ENCODE measurements at places on chromosomes 7 and 10.
A peak's percentile ranks its signal among the peaks of the same experiment; 100 is the strongest.

DNA sequence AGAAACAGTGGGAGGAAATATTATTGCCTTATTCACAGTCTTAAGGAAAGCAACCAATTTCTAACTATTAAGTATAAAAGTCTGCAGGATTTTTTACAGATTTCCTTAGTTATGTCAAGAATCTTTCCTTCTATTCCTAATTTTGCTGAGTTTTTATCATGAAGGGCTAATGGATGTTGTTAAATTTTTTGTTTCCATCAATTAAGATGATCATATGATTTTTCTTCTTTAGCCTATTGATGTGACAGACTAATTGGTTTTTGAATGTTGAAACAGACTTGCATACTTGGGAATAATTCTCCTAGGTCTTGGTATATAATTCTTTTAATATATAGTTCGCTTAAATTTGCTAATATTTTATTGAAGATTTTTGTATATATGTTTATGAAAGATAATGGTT, 569.1 kb upstream of the KCND2 start:
- DNase-seq: no peak

- DNase-seq: no peak
Measured at GRCh38 chr10:62594093-62594520, 210.4 kb upstream of the ADO start.

- DNase-seq: no peak
Measured at GRCh38 chr10:118116715-118117449, 70.1 kb upstream of the RAB11FIP2 start.

GRCh38 chr7:111175908-111176441, 85.0 kb downstream of the LRRN3 start:
- DNase-seq: no peak

- no peak for DNase-seq
Measured at GRCh38 chr10:69600761-69601330, 27.6 kb upstream of the NEUROG3 start.

DNA sequence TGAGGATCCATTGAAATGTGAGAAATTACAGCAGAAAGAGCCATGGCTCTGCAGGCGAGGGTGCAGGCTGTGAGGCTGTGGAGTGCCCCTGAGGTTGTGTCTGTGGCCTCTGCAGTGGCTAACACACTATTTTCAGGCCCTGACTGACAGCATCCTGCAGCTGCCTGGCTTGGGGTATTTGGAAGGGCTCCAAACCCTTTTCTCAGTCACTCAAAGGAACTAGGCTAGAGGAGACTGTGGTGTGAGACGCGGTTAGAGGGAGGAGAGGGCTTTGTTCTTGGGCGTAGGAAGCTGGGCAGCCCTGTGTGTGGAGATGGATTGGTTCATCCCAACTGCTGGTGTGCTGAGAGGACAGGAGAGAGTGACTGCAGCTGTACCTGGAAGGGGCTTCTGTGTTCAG, 134.9 kb downstream of the RAMP3 start:
- no peak for DNase-seq

- DNase-seq: no peak
Measured at GRCh38 chr10:43256531-43257346, 10.1 kb downstream of the RASGEF1A start.

- DNase-seq: peak; percentile 8
Measured at GRCh38 chr7:112495810-112496462, 15.1 kb downstream of the LSMEM1 start.

GRCh38 chr10:93715345-93715744, 13.0 kb upstream of the FRA10AC1 start:
- no peak for DNase-seq

DNA sequence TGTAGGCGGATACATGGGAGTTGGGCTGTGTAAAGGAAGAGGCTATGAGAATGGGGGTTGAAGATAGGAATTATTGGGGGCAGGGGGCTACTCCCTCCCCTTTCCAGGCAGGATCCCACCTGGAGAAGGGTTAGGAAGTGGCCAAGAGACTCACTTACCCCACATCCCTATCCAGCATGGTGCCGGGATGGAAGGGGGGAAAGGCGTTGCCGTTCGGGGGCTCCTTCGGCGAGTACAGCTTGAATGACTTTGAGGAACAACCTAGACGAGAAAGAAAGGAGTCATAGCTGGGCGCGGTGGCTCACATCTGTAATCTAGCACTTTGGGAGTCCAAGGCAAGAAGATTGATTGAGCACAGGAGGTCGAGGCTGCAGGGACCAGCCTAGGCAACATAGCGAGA, 8.9 kb downstream of the LDB1 start:
- DNase-seq: no peak

DNA sequence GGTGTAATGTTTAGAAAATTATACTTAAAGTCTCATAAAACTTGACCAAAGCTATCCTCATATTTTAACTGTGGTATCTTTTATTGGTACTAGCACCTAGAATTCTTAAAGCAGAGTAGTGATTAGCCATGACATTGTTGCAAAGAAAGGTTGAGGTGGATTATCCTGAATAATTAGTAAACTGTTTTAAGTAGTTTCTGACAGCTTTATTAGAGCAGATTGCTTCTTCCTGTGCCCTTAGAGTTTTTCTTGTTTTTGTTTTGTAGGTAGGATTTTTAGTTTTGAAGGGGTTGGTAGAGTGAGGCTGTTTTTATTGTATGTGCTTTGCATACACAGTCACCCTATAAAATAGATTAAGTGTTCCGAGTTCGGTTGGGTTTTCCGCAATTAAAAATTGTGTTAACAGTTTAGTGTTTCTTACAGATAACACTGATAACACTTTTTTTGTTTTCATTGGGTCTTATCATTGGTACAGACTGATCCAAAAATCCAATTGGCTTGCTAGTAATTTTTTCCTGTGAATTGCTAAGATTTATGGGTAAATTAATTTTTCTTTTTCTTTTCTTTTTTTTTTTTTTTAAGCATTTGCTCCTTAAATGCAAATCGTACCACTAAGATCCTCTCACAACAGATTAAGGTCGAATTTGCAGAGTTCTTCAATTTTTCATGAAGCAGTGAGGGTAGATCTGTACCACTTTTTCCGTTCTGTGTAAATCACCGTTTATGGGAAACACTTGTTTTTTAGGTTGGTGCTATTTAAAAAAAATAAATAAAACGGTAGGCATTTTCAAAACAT, 2.1 kb upstream of the PBLD start:
- DNase-seq: no peak

DNA sequence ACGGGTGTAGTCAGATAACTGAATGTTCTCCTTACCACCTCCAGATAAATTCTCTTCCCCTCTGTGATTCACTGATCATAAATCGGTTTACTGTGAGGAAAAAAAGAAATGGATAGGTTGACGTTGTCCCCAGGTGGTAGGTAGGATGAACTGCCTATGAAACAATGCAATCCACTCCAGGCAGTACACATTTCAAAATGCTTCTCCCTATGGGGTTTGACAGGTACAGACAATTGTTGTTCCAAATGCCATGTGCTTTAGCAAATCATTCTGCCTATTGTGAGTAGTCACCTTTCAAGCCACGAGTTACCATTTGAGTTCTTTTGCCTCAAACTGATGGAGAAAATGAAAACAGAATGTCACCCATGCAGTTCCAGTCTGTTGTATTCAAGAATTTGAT, 21.8 kb downstream of the VIM start:
- DNase-seq: no peak

DNA sequence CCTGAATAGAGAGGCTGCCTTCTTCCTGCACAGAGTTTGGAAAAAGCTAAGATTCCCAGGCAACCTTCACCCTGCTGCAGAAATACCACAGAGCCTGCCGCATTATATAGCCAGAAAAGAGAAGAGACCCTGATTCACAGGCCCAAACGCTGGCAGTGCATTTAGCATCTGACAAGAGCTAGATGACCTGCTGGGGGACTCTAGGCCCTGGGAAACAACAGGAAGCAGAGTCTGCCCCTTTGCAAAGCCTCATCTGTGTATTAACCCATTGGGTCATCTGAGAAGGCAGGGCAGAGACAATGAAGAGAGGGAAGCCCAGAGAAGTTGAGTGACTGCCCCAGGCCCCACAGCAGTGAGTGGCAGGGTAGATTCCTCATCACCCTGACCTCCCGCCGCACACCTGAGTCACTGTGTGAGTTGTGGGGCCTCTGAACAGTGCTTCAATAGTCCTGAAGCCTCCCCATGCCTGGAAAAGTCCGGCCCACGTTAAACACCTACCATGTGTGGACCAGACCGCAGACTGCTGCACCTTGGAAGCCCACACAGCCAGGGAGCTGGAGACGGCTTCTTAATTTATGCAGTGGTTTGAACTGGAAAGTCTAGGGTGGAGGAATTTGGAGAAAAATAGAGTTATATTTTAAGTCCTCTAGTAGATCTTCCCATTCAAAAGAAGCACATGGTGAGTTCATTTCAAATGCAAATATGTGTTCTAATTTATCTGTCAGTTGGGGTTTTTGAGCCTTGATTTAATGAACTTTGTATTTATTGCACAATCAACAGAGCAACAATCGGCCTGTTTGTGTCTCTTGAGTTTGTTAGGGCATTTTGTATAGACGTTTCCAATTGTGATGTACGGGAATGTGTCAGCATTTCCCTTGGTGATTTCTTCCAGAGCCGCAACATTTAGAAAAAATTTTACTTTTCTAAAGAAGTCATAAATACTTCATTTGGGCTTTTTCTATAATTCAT, 80.4 kb upstream of the GPR26 start:
- DNase-seq: no peak

DNA sequence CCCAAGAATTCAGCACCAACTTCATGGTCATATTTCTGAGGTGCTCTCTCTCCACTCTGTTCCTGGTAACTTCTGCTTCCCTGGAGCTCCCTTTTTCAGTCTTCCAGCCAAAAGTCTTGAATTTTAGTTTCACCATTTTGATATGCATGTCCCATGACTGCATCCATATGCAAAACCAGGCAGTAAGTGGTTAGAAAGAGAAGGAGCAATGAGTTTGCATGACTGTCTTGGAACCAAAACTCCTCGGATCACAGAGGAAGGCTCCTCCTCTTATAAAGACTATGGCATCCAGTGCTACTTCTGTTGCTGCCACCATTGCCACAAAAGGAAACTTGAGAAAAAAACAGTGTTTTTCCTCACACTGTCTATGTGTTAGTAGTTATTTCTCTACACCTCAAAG, 269.1 kb upstream of the GLI3 start:
- DNase-seq: no peak
